Hematopoietic multipotent progenitor cell treated with erythropoietin and hydrocortisone succinate and interleukin-3 and kit ligand, for 4 days (in vitro differentiated cells): ENCODE measurements at places on chromosomes 1 and 21.

- no peak for DNase-seq
Observed at GRCh38 chr1:17757426-17757825, 2.3 kb downstream of the ACTL8 start.

DNA sequence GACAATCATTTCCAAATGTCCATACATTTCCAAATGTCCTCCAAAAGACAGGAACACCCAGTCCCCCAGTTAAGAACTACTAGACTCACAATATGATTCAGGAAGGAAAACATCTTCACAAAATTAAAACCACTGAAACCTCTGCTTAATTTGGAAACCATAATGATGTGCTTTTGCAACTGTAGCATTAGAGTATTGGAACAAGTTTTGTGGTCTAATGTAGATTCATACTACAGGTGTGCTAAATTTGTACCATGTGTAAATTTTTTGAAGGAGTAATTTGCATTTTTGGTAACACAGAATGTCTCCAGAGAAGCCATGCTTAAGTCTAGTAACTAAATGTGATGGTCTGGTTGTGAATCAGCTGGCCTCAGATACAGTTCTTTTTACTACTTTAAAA is 129.6 kb downstream of the DPYD start:
- no peak for DNase-seq

DNA sequence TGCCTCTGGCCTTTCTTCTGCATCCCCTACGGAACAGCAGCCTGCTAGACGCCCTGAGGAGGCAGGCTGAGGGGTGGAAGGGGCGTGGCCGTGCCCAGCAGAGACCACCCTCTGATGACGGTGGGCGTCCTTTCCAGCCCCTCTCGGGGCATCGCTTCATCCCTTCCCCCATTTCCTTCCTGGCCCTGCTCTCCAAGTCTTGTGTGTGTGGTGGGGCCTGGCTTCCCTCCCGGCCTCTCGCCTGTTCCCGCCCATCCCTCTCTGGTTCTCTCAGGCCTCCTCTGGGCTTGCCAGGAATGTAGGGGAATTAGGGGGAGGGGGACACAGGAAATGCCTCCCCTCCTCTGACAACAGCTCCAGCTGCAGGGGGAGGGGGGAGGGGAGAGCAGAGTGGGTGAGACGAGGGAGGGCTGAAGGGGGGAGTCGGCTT is 51.1 kb downstream of the SKI start:
- peak; percentile 77 for DNase-seq

- DNase-seq, result peak; percentile 91
Observed at GRCh38 chr1:228471762-228472398, 15.3 kb upstream of the RNF187 start.

- no peak for DNase-seq
Observed at GRCh38 chr1:223772771-223773160, 60.4 kb downstream of the CAPN2 start.

GRCh38 chr1:234925440-234926263 is 203.0 kb downstream of the TOMM20 start:
- peak; percentile 38 for DNase-seq

DNA sequence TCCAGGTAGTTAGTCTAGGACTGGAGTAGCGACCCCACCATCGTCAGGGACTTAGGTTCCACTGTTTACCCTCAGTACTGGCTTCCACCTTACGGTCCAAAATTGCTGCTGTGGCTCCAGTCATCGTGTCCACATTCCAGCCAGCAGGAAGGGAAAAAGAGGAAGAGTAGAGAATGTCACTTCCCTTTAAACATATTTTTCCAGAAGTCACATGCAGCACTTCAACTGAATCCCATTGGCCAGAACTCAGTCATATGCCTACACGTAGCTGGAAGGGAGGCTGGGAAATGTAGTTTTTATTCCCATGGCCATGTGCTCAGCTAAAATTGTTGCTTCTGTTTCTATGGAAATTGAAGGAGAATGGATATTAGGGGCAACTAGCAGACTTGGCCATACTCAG is 84.1 kb upstream of the SELENON start:
- peak; percentile 36 for DNase-seq

DNA sequence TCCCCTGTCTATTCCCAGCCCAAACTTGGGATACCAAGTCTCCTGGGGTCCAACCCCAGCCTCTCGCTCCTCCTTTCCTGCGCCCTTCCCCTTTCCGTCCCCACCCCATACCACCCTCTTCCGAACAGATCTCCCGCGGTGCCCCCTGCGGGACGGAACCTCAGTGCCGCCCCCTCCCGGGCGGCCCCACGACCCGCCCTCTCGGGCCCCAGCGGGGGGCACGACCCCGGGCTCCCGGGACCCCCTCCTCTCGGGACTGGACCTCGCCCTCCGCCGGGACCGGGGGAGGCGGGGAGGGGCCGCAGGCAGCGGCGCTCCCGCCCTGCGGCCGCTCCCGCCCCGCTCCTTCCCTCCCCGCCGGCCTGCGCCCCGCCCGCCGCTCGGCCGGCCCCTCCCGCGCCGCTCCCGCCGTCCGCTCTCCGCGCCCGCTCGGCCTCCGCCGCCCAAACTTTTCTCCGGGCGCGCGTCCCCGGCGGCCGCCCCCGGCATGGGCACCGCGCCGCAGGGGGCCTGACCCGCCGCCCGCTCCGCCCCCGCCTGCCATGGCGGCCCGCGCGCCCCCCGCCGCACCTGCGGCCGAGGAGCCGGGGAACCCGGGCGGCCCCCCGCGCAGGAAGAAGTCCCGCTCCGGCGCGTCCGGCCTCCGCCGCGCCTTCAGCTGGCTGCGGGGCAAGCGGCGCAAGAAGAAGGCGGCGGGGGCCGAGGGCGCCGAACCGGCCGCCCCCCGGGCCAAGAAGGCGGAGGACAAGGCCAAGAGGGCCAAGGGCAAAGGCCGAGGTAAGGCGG is 39.0 kb upstream of the SYNC start:
- peak; percentile 69 for DNase-seq

DNA sequence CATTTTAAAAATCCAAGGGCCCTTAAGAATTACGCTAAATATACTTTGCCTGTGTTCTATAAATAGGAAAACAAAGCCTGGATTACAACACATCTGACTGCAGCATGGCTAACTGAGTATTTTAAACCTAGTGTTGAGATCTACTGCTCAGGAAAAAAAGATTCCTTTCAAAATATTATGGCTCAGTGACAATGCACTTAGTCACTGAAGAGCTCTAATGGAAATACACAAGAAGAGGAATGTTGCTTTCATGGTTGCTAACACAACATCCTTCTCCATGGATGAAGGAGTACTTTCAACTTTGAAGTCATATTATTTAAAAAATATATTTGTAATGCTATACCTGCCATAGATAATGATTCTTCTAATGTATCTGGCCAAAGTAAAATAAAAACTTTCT is 248.3 kb upstream of the NEGR1 start:
- DNase-seq, result no peak

GRCh38 chr1:29708381-29708780 is 472.1 kb downstream of the PTPRU start:
- no peak for DNase-seq

DNA sequence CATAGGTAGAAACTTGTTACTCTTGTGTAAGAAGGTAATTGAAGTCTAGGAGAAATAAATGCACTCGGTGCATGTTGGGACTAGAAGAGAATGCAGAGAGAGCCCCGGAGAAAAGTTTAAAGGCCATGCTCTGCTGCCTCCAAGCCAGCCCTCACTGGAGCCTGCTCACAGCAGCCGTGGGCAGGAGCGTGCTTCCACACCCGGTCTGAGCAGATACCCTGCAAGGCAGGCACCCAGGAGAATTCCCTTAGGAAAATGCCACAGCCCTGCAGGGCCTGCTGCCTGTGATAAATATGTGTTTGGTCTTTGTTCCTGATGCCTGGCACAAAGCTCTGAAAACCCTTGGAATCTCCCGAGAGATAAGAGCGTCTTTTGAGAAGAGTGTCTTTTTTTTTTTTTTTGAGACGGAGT is 22.8 kb downstream of the C2CD2 start:
- no peak for DNase-seq

DNA sequence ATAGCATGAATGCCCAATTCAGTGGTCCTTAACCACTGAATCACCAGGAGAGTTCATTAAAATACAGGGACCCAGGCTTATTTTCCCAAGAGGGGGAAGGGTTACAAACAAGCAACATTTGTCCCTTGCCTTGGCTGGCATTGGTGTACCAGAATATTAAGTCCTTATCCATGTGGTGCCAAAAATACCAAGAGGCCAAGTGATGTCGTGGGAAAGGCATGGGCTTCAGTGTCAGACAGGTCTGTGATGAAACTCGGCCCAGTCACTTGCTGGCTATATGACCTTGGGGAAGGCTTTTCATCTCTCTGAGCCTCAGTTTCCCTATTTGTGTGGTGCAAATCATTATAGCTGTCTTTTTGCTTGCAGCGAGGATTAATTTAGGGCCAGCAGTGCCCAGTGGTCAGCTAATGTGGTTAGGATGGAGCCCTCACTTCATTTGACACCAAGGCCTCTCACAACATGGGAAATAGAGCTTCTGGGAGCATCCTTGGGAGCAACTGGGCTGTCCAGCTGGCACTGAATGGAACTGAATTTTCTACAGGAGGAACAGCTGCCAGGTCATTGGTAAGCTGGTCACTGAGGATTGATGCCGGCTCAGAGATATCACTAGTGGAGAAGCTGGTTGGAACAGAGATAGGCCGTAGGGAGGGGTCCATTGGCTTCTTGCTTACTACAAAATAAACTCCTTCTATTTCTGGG is 77.2 kb upstream of the PPP2R5A start:
- DNase-seq, result no peak

DNA sequence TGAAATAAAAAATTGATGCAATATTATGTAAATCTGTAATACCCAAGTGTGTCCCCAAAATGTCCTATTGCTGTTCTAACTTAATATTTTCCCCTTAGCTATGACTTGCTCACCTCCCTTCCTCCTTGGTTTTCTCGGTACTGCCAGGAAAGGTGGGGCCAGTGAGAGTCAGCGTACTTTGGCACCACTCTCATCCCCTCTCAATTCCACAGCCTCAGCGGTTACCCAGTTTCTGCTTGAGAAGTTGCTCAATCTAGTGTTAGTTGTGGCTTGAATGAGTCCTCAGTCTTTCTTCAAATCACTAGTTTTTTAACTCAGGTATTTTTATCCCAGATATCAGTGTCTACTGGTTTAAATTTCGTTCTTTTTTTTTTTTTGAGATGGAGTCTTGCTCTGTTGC is 32.3 kb downstream of the BCAS2 start:
- no peak for DNase-seq

- no peak for DNase-seq
Observed at GRCh38 chr1:47298025-47298699, 15.8 kb downstream of the STIL start.

DNA sequence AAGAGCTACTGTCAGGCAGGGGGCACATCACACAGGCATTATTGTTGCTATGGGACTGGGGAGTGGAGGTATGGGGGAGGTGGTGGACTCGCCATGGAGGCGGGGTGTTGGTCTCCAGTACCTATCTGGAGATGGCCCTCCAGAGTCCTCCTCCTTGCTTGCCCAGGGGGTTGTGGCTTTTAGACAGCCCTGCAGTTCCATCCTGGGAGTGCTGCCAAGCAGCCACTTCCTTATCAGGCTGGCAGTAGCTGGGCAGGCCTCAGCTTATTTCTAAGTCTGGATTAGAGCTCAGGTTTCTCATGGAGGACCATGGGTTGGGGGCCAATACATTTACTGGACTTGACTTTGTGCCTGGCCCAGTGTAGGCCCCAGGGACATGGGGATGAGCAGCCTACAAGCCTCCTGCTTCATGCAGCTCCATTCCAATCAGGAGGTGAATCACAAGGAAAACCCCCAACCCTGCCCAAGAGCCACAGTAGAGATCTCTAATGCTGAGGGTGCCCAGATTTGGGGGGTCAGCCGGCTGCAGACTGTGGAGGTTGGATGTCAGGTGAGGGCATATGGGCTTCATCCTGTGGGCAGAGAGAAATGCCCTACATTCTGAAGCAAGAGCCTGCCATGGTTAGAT is 210.7 kb upstream of the EDN2 start:
- DNase-seq, result peak; percentile 87

DNA sequence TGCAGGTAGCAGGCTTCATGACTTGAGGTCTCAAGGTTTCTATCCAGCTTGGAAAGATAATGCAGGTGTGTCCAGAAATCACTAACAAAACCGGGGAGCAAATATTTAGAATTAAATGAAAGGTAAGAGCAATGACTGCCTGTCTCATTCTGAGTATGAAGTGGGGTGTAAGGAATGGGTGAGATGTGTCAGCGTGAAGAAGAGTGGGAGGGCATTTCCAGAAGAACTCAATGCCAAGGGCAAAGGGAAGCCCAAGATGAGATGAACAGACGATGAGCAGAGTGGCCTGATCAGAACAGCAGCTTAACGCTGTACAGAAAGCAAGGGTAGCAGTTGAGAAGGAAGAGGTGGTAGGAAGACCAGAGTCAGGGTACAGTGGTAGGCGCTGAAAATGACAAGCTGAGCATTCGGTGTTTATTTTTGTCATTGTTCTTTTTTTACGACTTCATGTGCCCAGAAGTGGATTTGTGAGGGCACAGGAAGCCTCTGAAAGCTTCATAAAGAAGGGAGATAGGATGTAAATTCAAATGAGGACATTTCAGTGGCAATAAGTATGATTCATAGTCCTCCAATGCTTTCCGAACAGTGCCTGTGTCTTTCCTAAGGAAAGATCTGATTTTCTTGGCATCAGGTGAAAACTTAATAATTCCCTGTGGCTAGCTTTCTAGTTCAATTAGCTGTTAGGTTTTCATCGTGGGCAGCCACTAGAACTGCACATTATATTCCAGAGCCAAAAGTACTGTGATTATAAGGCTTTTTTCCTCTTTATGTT is 190.5 kb downstream of the APP start:
- no peak for DNase-seq

DNA sequence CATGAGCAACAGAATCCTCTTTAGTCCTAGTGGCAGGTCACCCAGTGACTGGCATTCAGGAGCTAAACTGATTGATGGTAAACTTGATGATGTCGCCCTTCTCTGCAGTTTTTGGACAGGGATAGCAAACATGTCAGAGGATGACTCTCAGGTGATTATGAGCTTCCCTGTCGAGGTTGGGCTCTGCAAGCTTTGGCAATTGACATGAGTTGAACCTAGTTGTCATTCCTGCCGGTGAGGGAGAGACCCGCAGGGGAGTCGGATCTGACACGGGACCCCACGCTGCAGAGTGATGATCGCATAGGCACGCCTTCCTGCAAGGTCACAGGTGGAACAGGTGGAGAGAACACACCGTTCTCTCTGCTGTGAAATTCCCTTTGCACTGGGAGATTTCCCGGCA is 438.0 kb upstream of the VAMP3 start:
- DNase-seq, result no peak

DNA sequence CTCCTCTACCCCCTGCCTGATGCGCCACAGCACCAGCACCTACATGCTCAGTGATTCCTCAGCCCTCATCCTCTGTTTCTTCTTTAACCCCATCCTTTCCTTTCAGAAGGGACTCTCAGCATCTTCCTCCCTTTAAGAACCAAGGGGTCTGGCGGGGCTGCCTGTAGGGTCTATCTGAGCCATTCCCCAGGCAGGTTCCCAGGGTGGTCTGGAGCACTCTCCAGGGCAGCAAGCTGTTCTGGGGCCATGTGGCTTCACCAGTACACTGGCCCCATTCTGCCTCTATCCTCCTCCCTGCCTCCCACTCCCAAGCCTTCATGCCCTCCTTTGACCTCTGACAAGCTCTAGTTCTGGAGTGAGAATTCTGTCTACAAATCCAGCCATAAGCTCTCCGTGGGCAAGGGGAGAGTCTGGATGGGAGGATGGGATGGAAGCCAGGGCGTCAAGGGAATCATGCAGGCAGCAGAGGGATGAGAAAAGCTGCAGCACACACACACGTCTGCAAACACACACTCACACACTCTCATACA is 10.4 kb downstream of the BATF3 start:
- no peak for DNase-seq

GRCh38 chr1:193747579-193747978 is 561.2 kb upstream of the B3GALT2 start:
- no peak for DNase-seq

- no peak for DNase-seq
Observed at GRCh38 chr1:172646653-172647052, 12.2 kb upstream of the FASLG start.
